Skin of body (tissue), 3 donors: ENCODE measurements at places on chromosomes 7 and 10. TPM values are rescaled to one million over a fixed set of nuclear protein-coding genes. Genes with fewer than 3 reads are reported as not detected.
A peak's percentile ranks its signal among the peaks of the same experiment; 100 is the strongest.

The ALOX5 gene
- total RNA-seq: 9.4 TPM

The EVX1 gene
- total RNA-seq: not detected

The TMEM270 gene
- not detected for total RNA-seq

The CAMK2B gene
- 2.2 TPM for total RNA-seq

The WNT2 gene
- total RNA-seq: 4.5 TPM

The EBF3 gene
- 19.5 TPM for total RNA-seq

The MICU1 gene
- total RNA-seq: 42.5 TPM

The EPHA1 gene
- total RNA-seq: 16.2 TPM

The GET4 gene
- total RNA-seq: 23.7 TPM

The C7orf57 gene
- total RNA-seq: 0.10 TPM

The PNLIPRP2 gene
- not detected for total RNA-seq

The OR6V1 gene
- total RNA-seq: not detected

DNA sequence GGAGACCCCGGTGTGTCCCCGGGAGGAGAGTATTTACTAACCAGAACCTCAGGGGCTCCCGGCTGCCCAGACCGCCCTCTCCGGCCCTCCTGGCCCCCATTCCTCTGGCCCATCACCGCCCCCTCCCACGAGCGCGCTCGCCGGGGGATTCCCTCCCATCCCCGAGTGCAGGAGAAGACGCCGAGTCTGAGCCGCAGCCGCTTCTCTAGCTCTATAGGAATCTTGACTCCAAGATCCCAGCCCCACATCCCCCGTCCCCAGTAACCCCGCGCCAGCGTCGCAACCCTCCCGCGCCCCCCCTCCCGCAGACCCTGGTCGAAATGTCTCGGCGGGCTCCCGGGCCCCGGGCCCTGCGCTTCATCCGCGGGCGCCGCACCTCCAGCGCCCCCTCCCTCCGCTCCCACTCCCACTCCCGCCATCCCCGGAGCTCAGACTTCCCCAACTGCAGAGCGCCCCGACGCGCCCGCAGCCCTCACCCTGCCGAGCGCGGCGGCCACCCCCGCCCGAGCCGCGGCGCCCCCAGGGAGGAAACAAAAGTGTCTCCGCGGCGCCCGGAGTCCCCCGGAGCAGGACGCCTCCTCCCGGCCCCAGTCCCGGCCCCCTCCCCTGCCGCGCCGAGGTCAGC lies 541 bp downstream of the ELMO1 start:
- DNase-seq: peak; percentile 13

DNA sequence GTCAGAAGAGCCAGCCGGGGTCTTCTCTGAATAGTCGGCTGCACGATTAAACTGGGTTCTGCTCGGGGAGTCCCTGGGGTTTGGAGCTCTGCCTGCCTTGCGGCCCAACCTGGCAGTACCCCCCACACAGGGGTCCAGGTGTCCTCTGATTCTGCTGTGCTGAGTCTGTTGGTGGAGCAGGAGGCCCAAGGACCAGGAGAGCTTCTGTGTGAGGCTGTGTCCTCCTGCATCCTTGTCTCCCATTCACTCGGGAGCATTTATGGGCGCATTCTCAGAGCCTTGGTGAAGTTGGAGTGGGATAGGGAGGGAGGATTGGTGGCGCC lies 14.2 kb downstream of the INPP5A start:
- DNase-seq: no peak

- DNase-seq: no peak
Observed at GRCh38 chr10:32471232-32471631, 25.3 kb downstream of the CCDC7 start.

GRCh38 chr10:108862676-108863350 lies 1060.5 kb downstream of the XPNPEP1 start:
- no peak for DNase-seq

GRCh38 chr10:19847321-19847720 lies 31.1 kb downstream of the PLXDC2 start:
- no peak for DNase-seq

- DNase-seq: peak; percentile 16
Observed at GRCh38 chr7:78301407-78301806, 502.8 kb downstream of the PHTF2 start.

DNA sequence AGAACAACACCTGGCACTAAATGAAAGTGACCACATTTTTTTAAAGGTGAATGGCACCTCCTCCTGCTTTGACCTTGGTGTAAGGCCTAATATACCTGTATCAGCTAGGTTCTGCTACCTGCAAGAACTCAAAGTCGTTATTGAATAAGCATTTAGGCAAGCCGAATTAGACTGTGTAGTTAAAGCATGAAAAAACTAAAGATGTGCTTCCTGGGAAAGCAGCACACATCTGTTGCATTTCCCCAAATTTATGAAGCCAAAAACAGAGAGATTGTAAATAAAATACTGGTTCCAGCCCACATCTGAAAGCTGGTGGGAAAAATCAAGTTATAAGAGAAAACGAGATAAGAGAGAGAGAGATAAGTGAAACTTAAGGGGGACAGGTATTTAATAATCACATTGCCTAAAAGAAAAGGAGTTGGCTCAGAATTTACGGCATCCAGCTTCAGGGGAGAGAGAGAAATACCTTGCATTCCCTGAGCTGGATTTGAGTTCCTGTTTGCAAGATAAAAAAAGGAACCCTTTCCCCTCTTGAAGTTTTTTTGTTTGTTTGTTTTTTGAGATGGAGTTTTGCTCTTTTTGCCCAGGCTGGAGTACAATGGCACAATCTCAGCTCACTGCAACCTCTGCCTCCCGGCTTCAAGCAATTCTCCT lies 1.8 kb upstream of the XPNPEP1 start:
- DNase-seq: no peak

- DNase-seq: no peak
Observed at GRCh38 chr7:101241015-101241363, 3.4 kb upstream of the CLDN15 start.

GRCh38 chr10:85608706-85609105 lies 757.9 kb downstream of the GRID1 start:
- no peak for DNase-seq

- no peak for DNase-seq
Observed at GRCh38 chr10:26550774-26551526, 112.8 kb downstream of the APBB1IP start.

DNA sequence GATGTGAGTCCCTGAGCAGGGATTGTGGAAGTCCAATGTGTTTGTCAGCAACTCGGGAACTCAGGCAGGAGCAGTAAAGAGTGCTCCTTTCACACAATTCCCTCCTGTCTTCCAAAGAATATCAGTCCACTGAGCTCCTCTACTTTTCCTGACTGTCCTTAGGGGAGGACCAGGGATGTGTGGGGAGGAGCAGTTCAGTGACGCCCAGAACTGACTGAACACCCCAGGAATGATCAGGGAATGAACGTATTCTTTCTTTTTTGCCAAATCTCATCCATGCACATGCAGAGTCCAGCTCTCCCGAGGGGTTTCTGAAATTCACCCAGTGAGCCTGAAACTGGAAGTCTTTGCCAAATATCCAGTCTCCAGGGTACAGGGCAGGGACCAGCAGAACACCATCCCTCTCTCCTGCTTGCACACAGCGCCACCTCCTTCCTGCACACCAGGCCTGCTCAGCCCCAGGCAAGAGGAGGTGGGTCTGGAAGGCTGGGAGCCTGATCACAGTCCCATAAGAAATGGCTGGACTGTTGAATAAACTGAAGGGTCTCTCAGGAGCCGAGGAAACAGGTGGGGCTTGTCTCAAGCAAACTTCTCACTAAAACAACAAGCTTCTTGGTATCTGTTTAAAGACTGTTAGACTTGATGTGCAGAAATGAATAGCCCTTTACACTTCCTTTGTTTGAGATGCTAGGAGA lies 294.7 kb downstream of the C7orf25 start:
- no peak for DNase-seq

GRCh38 chr10:116398224-116398623 lies 29.4 kb upstream of the PNLIPRP3 start:
- DNase-seq: no peak

GRCh38 chr10:549391-549790 lies 140.1 kb downstream of the DIP2C start:
- no peak for DNase-seq

- no peak for DNase-seq
Observed at GRCh38 chr10:12741360-12741804, 260.1 kb downstream of the CCDC3 start.

DNA sequence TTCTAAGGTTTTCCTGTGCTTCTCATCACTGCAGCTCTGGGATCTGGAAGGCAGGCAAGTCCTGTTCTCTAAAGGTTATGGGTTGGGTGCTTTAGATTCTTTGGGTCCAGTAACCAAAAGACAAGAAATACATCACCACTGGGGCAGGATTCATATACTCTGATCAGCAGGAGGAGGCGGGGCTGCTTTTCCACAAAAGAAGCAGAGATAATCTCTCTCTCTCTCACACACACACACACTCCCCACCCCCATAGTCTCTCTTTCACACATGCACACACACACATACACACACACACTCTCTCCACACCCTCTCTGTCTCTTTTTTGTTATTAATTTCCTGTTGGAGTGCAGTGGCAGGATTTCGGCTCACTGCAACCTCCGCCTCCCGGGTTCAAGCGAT lies 13.0 kb upstream of the ACBD5 start:
- DNase-seq: no peak

DNA sequence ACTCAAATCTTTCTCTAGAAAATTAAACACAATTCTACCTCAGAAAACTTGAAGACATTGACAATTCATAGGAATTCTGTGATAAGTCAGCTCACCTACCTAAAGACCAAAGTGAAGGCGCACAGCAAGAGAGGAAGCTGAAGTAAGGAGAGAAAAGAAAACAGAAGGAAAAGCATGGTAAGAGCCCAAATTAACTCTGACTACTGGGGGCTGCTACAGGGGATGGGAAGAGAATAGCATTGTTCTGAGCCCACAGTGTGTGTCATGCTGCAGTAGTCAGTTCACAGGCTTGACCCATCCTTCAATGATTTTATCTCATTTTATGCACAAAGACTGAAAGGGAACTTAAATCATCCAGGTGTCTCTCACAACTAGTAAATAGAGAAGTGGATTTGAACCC lies 111.3 kb downstream of the PTEN start:
- DNase-seq: no peak

DNA sequence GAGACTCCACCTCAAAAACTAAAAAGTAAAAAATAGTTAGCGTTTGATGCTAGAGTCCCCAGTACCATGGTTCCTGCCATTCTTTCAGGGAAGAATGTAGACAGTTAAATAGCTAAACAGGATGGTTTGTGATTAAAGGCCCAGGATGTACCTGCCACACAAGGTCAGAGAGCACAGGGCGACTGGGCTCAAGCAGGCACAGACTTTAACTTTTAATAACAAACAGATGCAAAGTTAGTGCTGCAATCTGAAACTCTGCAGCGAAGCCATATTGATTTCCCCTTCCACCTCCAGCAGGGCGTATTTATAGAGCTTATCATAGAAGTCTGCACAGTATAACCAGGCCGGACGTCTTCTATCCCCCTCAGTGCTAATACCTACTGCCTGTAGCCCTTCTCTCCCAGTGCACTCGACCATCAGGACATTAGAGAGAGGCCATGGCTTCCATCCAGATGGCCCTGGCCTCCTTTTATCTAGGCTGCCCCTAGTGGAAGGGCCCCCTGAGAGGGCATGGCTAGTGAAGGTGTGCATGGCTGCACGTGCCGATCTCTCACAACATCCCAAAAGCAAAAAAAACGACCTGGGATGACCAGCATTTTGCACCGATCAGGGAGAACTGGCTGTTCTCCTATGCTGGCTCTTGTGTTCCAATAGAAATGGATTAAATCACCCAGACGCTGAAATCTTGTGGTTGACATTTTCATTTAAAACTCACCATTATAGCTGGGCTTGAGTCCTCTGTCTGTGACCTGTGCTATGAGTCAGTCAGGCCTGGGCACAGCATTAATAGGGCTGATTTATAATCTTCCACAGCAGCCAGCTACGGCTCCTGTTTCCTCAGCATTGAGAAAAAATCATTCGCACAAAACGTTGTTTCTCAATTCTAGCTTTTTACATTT lies 7.6 kb upstream of the BAG3 start:
- DNase-seq: no peak

DNA sequence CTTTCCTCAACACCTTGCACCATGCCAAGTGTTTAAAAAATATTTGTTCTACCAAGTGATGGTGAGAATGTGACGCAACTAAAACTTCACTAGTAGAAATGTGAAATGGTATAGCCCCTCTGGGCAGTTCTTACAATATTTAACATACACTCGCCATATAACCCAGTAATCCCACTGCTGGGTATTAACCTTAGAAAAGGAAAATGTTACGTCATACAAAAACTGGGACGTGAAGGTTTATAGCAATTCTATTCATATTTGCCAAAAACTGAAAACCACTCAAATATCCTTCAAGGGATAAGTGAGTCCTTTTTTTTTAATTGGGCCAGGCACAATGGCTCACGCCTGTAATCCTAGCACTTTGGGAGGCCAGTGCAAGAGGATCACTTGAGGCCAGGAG lies 279.3 kb downstream of the SKIDA1 start:
- no peak for DNase-seq

DNA sequence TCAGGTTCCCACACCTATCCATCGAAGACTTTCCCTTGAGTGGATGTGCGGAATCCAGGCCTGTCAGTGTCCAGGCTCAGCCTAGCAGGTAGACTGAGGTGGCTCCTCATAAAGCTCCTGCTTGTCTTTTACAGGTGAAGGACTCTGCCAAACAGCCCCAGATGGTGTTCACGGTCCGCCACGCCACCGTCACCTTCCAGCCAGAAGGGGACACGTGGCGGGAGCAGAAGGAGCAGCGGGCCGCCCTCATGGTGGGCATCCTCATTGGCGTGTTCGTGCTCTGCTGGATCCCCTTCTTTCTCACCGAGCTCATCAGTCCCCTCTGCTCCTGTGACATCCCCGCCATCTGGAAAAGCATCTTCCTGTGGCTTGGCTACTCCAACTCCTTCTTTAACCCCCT lies 13.9 kb downstream of the HTR5A start:
- DNase-seq: no peak

DNA sequence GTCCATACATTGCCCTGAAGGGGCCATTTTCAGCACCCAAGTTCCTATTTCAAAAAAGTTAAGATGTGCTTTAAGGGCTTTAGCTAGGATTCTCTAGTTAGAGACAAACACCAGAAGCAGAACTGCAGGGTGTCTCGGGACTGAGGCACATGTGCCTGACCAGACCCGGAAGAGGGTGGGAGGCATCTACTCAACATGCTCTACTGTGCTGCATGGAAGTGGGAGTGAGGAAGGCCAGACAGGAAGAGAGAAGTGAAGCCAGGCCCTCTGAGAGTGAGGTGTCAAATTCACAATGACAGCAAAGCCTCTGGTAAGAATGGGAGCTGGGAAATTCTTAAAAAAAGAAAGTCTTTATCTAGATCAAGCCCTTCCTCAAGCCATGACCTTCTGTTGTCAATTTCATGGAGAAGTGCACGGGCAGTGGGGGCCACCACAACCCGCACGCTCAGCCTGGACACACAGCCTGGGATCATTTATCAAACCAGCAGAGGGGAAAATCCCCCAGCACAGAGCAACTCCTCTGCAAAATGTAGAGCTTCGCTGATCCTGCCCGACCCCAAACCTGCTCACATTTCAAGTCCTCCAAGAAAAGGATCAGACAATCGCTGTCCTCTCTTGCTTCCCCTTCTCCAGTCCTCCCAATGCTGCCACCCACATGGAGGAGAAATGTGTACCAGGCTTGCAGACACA lies 38.7 kb downstream of the PLXNA4 start:
- no peak for DNase-seq

GRCh38 chr7:151708610-151709009 lies 168.3 kb downstream of the PRKAG2 start:
- DNase-seq: no peak
